ENCODE measurements at places on chromosomes 5 and 9. TPM values are rescaled to one million over a fixed set of nuclear protein-coding genes. Genes with fewer than 3 reads are reported as not detected.
A peak's percentile ranks its signal among the peaks of the same experiment; 100 is the strongest.

The SH3GL2 gene
- total RNA-seq = 0.16 TPM

The TRPM6 gene
- total RNA-seq = 1.2 TPM

The HTR1A gene
- not detected for total RNA-seq

DNA sequence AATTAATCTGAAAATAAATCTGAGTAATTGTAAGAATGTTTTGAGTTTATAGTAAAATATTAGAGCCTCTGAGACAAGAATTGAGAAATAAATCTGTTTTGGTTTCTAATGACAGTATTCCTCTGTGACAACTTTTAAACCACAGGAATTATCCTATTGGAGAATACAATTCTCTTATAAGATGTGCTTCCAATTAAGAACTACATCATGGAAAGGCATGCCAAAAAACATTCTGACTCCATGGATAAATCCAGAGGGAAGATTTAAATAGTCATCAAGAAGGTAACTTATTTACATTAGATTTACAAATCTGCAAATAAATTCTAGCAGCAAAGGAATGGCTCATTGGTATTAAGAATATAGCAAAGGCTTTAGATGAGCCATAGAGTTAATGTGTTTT is 178.3 kb upstream of the ACOT12 start:
- H3K4me1 ChIP-seq = no peaks in the 10 kb centered on the region
- no peak overlapping the region for H3K4me3 ChIP-seq
- H3K36me3 ChIP-seq = no peaks in the 10 kb centered on the region
- H3K27me3 ChIP-seq = no peaks in the 10 kb centered on the region
- DNase-seq = no peak

- H3K4me1 ChIP-seq = no peaks in the 10 kb centered on the region
- no peaks in the 10 kb centered on the region for H3K36me3 ChIP-seq
- no peak for DNase-seq
- no peak overlapping the region for H3K4me3 ChIP-seq
These were observed 34.7 kb upstream of the CLINT1 start for GRCh38 chr5:157893611-157894010.

The OSMR gene
- 32.2 TPM for total RNA-seq

DNA sequence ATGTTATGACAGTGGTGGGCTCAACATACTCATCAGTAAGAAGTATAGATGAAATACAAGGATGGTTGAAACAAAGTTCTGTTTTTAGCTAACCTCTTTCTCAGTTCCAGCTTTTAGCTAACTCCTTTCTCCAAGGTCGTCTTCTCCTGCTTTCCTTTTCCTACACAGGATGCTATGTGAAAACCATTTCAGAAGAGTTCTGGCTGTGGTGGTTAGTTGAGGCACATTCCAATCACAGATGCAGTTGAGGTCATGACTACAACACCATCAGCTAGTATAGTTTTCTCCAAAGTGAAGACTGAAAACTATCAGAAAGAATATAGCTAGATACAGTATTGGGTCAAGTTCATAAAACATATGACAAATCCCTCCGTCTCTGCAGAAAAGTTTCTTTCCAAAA is 477.7 kb upstream of the C9orf72 start:
- no peak for DNase-seq
- no peaks in the 10 kb centered on the region for H3K36me3 ChIP-seq
- H3K4me1 ChIP-seq = no peaks in the 10 kb centered on the region
- no peak overlapping the region for H3K27ac ChIP-seq
- H3K27me3 ChIP-seq = no peaks in the 10 kb centered on the region

GRCh38 chr9:132498531-132499210 is 83.7 kb upstream of the BARHL1 start:
- H3K4me3 ChIP-seq = no peak overlapping the region
- no peaks in the 10 kb centered on the region for H3K4me1 ChIP-seq
- no peaks in the 10 kb centered on the region for H3K27me3 ChIP-seq
- no peaks in the 10 kb centered on the region for H3K36me3 ChIP-seq
- no peak overlapping the region for H3K27ac ChIP-seq

GRCh38 chr9:94869415-94869843 is 142.9 kb downstream of the AOPEP start:
- no peak for DNase-seq
- H3K36me3 ChIP-seq = no peaks in the 10 kb centered on the region
- no peak overlapping the region for H3K27ac ChIP-seq
- H3K4me1 ChIP-seq = no peaks in the 10 kb centered on the region
- H3K27me3 ChIP-seq = no peaks in the 10 kb centered on the region

- H3K27ac ChIP-seq = no peak overlapping the region
- no peaks in the 10 kb centered on the region for H3K4me1 ChIP-seq
- no peak overlapping the region for H3K4me3 ChIP-seq
- no peaks in the 10 kb centered on the region for H3K27me3 ChIP-seq
- no peak for DNase-seq
These were observed 264.0 kb upstream of the TRIM32 start for GRCh38 chr9:116423149-116423548.

- peaks cover 8% of the 10 kb centered on the region for H3K27me3 ChIP-seq
- no peak within 1 kb of the TSS for H3K27ac ChIP-seq
- H3K4me3 ChIP-seq = peak within 1 kb of the TSS; percentile 68
- no peaks in the 10 kb centered on the region for H3K4me1 ChIP-seq
These were observed at the start of gene C5orf52 for GRCh38 chr5:157670662-157671591. Gene C5orf52, plus strand, starts transcription at chr5:157671533. Its CDS starts 82 bp downstream, at chr5:157671615.

GRCh38 chr5:54329731-54330709 is 19.6 kb upstream of the ARL15 start:
- no peaks in the 10 kb centered on the region for H3K4me1 ChIP-seq
- H3K27ac ChIP-seq = no peak overlapping the region
- H3K36me3 ChIP-seq = no peaks in the 10 kb centered on the region
- H3K27me3 ChIP-seq = no peaks in the 10 kb centered on the region
- DNase-seq = no peak

The MELK gene
- 0.59 TPM for total RNA-seq

The PLEKHG4B gene
- total RNA-seq = not detected

DNA sequence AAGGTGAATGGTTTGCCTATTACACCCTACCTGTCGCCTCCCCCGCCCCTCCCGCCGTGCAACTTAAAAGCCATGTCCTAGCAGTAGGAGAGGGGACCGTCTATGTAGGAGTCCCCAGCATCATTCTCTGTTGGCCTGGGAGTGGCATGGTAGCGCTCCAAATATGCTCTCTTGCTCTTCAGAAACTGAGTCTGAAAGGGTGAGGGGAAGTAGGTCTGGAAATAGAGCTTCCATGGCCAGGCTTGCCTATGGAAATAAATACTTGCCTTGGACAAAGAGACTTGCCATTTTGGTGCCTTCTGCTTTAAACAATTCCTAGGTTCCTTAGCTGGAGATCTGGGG is 1.4 kb downstream of the RGS7BP start:
- no peak for DNase-seq
- no peak overlapping the region for H3K27ac ChIP-seq
- H3K36me3 ChIP-seq = no peaks in the 10 kb centered on the region
- no peaks in the 10 kb centered on the region for H3K4me1 ChIP-seq
- H3K27me3 ChIP-seq = peaks cover 9% of the 10 kb centered on the region
- peak overlapping the region; percentile 66 for H3K4me3 ChIP-seq

GRCh38 chr5:150568663-150569062 is 60.7 kb downstream of the NDST1 start:
- H3K4me1 ChIP-seq = no peaks in the 10 kb centered on the region
- no peak overlapping the region for H3K27ac ChIP-seq
- no peak overlapping the region for H3K4me3 ChIP-seq

The PTRH1 gene
- 19.0 TPM for total RNA-seq

DNA sequence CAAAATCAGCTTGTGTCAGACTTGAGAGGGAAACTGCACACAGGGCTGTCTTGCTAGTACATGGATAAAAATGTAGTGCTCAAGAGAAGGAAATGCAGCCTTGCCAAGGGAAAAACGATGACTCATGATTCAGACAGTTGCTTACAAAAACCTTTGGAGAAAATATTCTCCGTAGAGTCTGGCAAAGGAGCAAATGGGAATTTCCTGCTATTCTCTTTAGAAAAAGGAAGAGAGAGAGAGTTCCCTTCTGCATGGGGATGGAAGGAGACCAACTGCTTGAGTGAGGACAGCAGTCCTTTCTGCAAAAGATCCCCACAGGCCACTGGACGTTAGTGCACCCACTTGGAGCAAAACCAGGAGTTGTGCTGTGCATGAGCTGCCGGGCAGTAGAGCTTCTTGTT is 7.6 kb downstream of the IFNB1 start:
- no peak overlapping the region for H3K27ac ChIP-seq
- H3K36me3 ChIP-seq = no peaks in the 10 kb centered on the region
- H3K4me3 ChIP-seq = no peak overlapping the region
- no peaks in the 10 kb centered on the region for H3K27me3 ChIP-seq
- no peaks in the 10 kb centered on the region for H3K4me1 ChIP-seq

DNA sequence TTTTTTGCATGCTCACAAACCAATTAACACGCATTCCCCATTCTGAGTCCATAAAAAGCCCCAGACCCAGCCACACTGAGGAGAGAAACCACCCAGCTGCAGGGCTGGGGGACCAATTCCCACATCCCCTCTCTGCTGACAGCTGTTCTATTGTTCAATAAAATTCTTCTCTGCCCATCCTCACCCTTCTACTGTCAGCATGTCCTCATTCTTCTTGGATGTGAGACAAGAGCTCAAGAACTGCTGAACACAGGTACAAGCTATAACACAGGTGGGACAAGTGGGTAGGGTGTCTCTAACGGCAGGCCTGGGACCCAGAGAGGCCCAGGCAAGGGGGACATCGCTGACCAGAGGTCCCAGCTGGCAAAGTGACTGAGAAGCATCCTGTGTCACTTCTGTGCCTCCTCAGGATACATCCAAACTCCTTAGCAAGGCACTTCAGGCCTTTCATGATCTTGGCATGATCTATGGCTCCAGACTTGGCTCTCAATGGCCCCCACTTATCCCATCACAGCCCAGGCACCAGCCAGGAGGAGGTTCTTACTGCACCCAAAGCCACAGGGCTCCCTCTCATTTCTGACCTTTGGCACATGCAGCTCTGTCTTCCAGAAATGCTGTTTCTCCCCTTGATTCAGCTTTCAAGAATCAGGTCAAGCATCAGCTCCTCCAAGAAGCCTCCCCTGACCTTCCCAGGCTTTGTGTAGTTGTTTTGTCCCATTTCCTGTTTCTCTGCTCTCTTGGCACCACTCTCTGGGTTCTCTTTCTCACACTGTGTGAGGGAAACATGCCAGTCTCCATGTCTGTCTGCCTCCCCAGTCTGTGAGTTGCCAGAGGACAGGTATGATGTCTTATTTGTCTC is 7.3 kb upstream of the ALDH1B1 start:
- H3K27me3 ChIP-seq = no peaks in the 10 kb centered on the region
- no peak overlapping the region for H3K4me3 ChIP-seq
- no peak for DNase-seq
- H3K4me1 ChIP-seq = no peaks in the 10 kb centered on the region
- H3K36me3 ChIP-seq = no peaks in the 10 kb centered on the region

DNA sequence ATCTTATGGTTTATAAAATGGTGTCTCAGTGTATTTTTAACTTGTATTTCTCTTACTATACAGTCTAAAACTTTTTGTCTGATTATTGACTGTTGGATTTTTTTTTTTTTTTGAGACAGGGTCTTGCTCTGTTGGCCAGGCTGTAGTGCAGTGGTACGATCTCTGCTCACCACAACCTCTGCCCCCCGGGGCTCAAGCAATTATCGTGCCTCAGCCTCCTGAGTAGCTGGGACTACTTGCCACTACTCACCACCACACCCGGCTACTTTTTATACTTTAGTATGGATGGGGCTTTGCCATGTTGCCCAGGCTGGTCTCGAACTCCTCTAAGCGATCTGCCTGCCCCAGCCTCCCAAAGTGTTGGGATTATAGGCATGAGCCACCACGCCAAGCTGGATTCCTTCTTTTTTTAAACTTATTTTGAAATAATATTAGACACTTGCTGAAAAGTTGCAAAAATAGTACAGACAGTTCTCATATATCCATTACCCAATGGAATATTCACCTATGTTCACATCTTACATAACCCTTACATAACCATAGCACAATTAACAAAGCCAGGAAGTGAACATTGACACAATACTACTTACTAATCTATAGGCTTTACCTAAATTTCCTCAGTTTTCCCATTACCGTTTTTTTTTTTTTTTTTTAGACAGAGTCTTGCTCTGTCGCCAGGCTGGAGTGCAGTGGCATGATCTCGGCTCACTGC is 47.2 kb downstream of the STOM start:
- no peak overlapping the region for H3K4me3 ChIP-seq
- H3K27ac ChIP-seq = peak overlapping the region; percentile 95
- DNase-seq = no peak
- H3K4me1 ChIP-seq = peaks cover 21% of the 10 kb centered on the region

GRCh38 chr9:36151316-36152210 is 15.0 kb downstream of the GLIPR2 start:
- no peaks in the 10 kb centered on the region for H3K27me3 ChIP-seq
- H3K36me3 ChIP-seq = no peaks in the 10 kb centered on the region
- DNase-seq = no peak
- peaks cover 4% of the 10 kb centered on the region for H3K4me1 ChIP-seq

DNA sequence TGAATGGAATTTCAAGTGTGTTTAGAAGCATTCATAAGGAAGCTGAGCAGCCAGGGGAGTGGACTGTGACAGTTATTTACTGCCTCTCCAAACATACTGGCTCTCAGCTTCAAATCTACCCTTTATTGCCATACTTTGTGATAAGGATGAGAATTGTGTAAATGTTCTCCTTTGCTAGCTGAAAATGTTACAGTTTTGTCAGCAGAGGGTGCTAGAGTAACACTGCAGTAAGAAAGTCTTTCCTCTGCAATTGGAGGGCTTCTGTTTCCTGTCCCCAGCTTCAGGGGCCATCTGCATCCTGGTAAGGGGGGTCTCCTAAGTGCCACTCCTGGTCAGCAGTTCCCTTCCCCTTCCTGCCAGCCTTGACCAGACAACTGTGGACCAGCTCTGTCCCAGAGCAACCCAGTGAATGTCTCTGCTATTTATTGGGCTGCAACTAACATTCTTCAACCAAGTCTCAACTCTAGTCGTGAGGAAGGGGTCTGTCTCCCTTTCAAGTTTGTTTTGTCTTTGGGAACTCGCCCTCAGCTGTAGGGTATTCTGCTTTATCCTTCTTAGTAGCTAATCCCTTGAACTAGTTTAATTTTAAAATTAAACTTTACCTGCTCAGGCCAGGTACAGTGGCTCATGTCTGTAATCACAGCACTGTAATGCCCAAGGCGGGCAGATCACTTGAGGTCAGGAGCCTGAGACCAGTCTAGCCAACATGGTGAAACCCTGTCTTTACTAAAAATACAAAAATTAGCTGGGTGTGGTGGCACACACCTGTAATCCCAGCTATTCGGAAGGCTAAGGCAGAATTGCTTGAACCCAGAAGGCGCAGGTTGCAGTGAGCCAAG is 45.3 kb downstream of the RAPGEF6 start:
- H3K27ac ChIP-seq = no peak overlapping the region
- no peaks in the 10 kb centered on the region for H3K4me1 ChIP-seq
- no peak overlapping the region for H3K4me3 ChIP-seq
- no peak for DNase-seq

The IGFBPL1 gene
- not detected for total RNA-seq

- H3K4me3 ChIP-seq = no peak overlapping the region
- no peaks in the 10 kb centered on the region for H3K36me3 ChIP-seq
- H3K4me1 ChIP-seq = no peaks in the 10 kb centered on the region
- H3K27ac ChIP-seq = no peak overlapping the region
These were observed 549.1 kb downstream of the CSNK1G3 start for GRCh38 chr5:124061068-124061430.

DNA sequence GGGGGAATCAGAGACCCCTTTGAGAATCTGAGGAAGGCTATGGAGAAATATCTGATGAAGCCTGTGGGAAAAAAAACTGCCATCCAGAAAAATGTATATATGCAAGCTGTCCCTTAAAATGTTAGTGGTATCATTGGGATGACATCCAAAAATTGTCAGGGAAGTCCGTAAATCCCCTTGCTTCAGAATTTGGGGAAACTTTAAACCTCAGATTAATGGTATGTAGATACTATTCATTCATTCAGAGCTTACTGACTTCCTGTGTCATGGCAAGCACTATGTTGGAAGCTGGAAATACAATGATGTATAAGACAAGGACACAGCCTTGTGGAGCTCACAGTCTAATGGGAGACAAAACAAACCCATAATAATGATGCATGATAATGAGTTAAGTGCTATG is 10.9 kb upstream of the MOB3B start:
- peaks cover 35% of the 10 kb centered on the region for H3K4me1 ChIP-seq
- DNase-seq = no peak
- H3K4me3 ChIP-seq = no peak overlapping the region
- H3K27ac ChIP-seq = peak overlapping the region; percentile 94
- H3K36me3 ChIP-seq = no peaks in the 10 kb centered on the region
